Muscle of leg (tissue), 16 donors: ENCODE measurements at places on chromosomes 7 and 10. TPM values are rescaled to one million over a fixed set of nuclear protein-coding genes. Genes with fewer than 3 reads are reported as not detected.

- H3K27ac ChIP-seq: no peak overlapping the region
- H3K36me3 ChIP-seq: no peaks in the 10 kb centered on the region
- no peak overlapping the region for H3K4me3 ChIP-seq
Measured at GRCh38 chr7:13197501-13197900, 510.1 kb downstream of the ARL4A start.

GRCh38 chr10:3172081-3172445 is 519 bp downstream of the PITRM1 start:
- H3K4me1 ChIP-seq: peaks cover 24% of the 10 kb centered on the region
- no peaks in the 10 kb centered on the region for H3K27me3 ChIP-seq
- peak overlapping the region; percentile 84 for H3K27ac ChIP-seq

DNA sequence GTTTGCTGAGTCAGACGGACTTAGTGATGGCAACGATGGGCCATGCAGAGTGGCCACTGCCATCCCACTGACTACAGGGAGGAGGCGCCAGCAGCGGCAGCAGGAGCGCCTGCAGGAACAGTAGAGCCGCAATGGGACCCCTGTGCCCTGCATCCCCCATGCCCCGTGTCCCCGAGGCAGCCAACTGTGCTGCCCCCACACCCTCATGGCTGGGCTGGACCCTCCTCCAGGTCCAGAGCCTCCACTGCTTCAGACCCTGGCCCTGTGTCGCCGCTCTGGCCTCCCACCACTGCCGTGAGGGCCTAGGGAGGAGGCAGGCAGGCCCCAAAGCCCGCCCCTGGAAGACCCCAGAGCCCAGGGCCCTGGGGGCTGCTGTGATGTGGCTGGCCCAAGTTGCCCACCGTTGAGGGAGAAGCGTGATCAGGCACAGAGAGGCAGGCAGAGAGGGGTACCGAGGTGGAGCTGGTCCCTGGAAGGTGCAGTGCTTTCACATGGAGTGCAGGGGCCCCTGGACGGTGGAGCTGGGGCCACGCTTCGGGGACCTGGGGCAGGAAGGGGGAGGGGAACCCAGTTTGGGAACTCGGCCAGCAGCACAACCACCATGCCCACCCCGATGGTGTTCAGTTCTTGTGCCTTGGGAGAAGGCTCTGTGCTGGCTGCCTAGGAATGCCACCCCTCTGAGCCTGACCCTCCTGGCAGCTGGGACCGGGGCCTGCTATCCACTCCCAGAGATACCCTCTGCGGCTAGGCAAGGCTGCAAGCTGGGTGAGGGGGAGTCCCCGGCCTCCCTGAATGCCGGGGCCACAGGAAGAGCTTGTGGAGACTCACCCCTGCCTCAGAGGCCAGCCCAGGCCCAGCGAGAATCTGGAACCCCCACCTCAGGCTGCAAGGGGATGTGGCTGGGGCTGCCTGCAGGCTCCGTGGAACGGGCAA is 32.6 kb downstream of the DKK1 start:
- DNase-seq: no peak
- no peaks in the 10 kb centered on the region for H3K27me3 ChIP-seq
- H3K4me1 ChIP-seq: no peaks in the 10 kb centered on the region
- no peak overlapping the region for H3K4me3 ChIP-seq
- no peaks in the 10 kb centered on the region for H3K36me3 ChIP-seq
- H3K27ac ChIP-seq: no peak overlapping the region

GRCh38 chr7:93015779-93016481 is 101.8 kb downstream of the SAMD9 start:
- peak overlapping the region; percentile 94 for H3K27ac ChIP-seq
- H3K36me3 ChIP-seq: no peaks in the 10 kb centered on the region
- H3K4me1 ChIP-seq: peaks cover 32% of the 10 kb centered on the region

DNA sequence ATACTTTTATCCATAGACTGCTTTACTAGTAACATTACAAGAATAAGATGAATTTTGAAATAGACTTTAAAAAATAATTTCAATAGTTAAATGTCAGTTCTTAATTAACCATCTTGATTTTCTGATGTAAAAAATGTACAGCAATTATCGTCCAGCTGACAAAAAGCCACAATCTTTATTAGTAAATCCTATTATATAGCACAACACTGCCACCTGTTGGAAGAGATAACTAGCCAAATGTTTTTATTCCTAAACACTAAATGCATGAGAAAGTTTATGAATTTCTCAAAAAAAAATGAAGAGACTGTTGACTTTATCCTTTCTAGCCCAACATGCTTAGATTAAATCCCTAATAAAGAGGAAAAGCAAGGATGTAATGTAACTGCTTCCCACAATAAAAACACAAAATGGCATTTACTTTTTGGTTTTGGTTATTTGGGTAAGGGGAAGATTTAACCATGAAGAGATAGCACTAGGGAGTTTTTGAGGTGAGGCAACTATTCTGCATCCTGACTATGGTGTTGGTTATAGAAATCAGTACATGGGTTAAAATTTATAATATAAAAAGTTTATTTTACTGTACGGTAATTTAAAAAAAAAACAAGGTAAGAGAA is 8.0 kb downstream of the COA1 start:
- no peak overlapping the region for H3K27ac ChIP-seq
- no peaks in the 10 kb centered on the region for H3K4me1 ChIP-seq
- no peaks in the 10 kb centered on the region for H3K36me3 ChIP-seq
- H3K27me3 ChIP-seq: no peaks in the 10 kb centered on the region
- no peak overlapping the region for H3K4me3 ChIP-seq

DNA sequence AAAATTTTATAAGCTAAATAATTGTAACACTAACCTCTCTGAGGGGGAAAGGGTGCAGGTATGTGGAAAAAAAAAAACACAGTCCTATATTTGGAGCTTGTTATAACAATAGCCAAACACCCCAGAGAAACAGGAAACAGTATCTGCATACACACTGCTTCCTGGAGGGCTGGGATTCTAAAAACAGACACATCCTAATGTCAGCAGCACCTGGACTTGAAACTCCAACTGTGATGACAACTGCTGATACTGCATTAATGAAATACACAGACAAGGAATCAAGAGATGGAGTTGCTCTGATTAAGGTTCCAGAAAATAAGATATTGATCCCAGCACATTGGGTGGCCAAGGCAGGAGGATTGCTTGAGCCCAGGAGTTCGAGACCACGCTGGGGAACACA is 9.3 kb downstream of the DAGLB start:
- H3K36me3 ChIP-seq: peaks cover 18% of the 10 kb centered on the region
- no peak overlapping the region for H3K4me3 ChIP-seq
- H3K4me1 ChIP-seq: peaks cover 23% of the 10 kb centered on the region

GRCh38 chr7:37796138-37796775 is 52.1 kb upstream of the NME8 start:
- no peaks in the 10 kb centered on the region for H3K36me3 ChIP-seq
- H3K4me1 ChIP-seq: no peaks in the 10 kb centered on the region
- no peak overlapping the region for H3K4me3 ChIP-seq
- no peak for DNase-seq
- no peaks in the 10 kb centered on the region for H3K27me3 ChIP-seq

- H3K4me1 ChIP-seq: no peaks in the 10 kb centered on the region
- no peaks in the 10 kb centered on the region for H3K27me3 ChIP-seq
- H3K4me3 ChIP-seq: no peak overlapping the region
- no peak for DNase-seq
Measured at GRCh38 chr7:57216340-57216739, 84.1 kb upstream of the ZNF479 start.

GRB10 gene
- total RNA-seq: 13.0 TPM

CALHM3 gene
- not detected for total RNA-seq

KLLN gene
- total RNA-seq: 0.22 TPM

DDC gene
- total RNA-seq: 0.09 TPM

LRRC4 gene
- total RNA-seq: 2.0 TPM

HOXA7 gene
- total RNA-seq: 3.9 TPM

PRRT4 gene
- 7.8 TPM for total RNA-seq

CYP3A7 gene
- total RNA-seq: 0.58 TPM
